OCI-M1 (cell line): ENCODE measurements at places on chromosomes 7 and 10.
A peak's percentile ranks its signal among the peaks of the same experiment; 100 is the strongest.

DNA sequence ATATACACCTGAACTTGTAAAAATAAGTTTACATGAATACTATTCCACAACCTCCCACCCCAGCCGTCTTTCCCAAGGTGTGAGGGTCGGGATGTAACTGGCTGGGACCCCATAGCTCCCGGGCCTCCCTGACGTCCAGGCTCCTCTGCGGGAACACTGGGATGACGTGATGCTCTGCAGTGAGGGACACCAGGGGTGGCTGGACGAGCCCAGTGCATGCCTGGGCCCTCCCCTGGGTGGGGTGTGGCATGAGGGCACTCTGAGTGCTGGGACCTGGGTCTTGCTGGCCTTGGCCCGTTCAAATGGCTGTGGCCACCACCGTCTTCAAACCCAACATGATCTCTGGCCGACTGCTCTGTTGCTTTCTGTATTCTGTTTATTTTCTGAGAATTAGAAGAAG lies 182.4 kb downstream of the DNAJB6 start:
- no peak for DNase-seq

DNA sequence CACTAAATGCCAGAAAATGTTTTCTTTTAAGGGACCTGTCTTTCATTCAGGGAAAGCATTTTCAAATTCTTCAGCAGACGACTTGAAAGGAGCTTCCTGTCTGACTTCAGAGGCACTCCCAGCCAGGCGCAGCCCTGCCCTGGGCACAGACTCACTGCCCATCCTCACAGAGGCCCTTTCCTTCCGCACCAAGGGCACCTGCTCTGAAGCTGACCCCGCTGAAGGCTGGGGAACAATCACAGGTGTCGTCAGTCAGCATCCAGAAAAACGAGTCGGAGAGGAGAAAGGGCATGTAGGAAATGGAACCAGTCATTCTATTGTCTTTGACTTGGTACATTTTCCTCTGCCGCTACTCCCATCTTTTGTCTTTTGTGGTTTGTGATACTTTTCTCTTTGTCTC lies 125.3 kb upstream of the PARD3 start:
- no peak for DNase-seq

GRCh38 chr7:41153268-41153667 lies 549.6 kb downstream of the INHBA start:
- no peak for DNase-seq

DNA sequence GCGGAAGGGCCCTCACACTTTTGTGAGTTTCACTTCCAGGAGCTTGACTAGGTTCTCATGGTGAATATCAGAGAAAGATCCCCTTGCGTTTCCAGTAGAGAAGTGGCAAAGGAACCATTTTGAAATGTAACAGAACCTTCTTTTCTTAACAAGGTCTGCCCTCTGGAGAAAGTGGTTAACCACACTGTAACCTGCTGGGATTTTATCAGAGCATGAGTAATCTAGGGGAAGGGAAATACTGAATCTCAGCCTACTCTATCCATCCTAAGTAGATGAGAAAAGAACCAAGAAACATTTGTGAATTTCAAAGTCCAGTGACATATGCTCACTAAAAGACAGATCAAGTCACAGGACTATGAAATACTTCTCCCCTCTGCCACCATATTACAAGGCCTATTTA lies 235.5 kb downstream of the ZEB1 start:
- DNase-seq, result no peak

DNA sequence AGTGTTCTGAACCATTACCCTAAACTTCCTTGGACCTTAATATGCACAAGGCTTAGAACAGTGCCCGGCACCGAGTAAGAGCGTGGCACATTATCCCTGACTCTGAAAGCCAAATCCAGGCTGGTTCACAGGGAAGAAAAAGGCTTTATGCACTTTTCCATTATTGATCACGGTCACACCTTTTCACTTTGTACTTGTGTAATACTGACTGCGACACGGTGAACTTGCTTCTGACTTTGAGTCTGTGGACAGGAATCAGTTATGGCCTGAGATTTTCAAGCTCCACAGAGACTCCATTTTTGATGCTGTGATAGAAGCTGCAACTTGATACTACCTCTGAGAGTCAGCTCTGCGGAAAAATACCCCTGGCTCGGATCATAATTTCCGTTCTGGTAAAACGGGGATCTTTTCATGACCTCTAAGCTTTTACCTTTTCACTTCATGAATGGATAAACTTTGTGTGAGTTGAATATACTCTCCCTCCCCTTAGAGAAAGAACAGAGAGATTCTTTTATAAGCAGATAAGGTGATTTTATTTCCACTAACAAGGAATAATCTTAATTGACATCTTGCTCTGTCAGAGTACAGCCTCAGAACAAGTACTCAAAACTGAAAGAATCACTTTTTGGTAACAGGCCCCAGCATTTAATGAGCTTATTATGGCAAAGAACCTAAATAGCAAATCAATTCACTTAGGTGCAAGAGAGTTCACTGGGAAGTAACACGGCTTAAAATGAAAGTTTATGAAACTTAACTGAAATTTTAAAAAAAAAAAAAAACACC lies 88.8 kb downstream of the ELMO1 start:
- DNase-seq, result peak; percentile 28

DNA sequence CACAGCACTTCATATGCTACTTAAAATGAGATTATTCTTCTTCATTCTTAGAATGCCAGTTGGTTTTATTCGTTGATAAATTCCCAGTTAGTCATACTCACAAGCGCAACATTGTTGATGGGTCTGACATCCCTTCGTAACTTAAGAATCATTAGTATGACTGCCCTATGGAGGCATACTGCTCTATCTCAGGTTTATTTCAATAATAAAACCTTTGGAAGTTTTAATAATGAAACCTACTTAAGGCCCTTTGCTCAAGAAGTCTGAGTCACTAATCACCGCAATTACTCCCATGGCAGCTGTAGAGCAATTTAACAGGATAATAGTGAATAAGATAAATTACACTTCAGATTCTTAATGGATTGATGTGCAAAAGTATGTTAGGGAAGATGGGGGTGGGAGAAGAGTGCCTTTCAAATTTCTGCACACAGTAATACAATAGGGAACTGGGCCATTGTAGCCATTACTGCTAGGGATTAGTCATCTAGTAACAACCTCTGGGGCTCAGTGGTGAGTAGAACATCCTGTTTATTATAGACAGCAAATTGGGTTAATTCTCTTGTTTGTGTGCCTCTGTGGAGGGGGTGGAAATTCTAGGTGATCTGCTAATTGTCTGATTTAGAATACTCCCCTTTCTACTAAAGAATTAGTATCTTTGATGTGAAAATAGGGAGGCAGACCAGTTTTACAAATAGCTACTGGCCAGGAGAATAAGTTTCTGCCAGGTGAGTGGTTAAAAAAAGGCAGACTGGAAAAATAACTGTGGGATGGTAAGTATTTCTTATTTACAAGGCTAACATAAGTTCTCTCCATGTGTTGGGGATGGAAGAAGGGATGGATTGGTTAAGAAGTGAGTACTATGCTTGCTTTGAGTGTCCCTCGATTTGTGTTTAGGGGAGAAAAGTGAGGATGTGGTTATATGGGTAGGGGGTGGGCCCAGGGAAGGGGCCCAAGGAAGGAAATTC lies 74.5 kb upstream of the VKORC1L1 start:
- no peak for DNase-seq

DNA sequence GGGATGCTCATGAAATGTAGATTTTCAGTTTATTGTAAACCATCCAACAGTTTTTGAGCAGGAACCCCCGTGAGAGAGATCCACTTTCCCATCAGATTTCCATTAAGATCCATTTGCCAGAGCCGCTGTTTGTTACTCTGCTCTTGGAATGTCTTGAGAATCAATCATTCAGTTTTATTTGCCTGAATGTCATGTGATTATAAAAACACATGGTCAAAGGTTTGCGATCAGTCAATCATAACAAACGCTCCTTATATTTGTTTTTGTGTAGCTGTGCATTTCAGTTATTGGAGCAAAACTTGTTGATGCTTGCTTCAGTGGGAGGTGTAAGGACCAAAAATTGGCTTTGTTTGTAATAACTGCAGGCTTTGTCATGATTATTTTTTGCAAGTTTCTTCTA lies 155.8 kb upstream of the RHOBTB1 start:
- no peak for DNase-seq

DNA sequence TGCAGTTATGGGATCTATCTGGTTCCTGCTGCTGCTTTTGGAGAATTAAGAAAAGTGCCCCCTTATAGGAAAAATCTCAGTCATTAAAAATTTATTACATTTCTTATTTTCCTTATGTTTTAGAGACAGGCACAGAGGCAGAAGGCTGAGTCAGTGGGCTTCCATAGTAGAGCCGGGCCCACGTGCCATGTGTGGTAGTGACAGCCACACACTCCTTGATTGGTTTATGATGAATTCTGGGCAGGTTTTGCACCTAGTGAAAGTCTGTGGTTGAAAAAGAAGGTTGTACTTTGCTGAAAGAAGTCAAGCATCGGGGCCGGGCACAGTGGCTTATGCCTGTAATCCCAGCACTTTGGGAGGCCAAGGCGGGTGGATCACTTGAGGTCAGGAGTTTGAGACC lies 109.9 kb downstream of the FANK1 start:
- DNase-seq, result no peak

DNA sequence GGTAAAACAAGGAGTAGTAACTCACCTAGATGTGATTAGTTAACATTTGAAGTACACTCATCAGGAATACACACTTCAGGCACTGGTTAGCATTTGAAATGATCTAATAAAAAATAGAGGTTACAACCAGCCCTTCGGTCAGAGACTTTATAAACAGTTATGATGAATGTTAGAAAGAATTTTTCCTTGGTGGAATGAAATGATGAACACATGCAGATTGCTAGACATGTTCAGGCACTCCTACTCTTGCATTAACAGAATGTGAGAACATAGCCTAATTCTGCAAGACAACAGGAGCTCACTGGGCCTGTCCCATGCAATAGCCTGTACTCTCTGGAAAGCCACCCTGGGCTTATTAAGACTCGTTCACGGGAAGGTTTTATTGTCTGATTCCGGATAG lies 47.3 kb upstream of the TECTB start:
- no peak for DNase-seq

DNA sequence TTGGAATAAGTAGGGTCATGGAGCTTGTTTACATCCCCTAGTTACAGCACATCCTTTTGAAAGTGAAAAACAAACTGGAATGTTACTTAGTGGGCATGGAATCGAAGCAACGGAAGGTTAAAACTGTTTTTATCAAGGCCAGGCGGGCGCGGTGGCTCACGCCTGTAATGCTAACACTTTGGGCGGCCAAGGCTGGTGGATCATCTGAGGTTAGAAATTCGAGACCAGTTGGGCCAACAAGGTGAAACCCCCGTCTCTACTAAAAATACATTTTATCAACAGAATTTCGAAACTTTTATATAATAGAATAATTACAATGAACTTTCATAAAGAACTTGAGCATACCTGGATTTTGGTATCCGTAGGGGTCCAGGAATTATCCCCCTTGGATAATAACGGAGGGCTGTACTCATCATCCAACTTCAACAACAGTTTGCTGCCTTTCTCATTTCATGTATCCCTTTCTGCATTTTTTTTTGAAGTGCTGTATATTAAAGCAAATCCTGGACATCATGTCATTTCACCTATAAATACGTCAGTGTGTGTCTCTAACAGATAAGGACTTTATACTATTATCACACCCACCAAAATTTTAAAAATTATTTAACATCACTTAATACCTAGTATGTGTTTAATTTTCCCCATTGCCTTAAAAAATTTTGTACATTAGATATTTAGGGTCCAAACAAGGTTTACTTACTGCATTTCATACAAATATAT lies 1.3 kb upstream of the TMED4 start:
- DNase-seq, result no peak

GRCh38 chr10:105611244-105611798 lies 970.2 kb downstream of the SORCS3 start:
- DNase-seq, result no peak

DNA sequence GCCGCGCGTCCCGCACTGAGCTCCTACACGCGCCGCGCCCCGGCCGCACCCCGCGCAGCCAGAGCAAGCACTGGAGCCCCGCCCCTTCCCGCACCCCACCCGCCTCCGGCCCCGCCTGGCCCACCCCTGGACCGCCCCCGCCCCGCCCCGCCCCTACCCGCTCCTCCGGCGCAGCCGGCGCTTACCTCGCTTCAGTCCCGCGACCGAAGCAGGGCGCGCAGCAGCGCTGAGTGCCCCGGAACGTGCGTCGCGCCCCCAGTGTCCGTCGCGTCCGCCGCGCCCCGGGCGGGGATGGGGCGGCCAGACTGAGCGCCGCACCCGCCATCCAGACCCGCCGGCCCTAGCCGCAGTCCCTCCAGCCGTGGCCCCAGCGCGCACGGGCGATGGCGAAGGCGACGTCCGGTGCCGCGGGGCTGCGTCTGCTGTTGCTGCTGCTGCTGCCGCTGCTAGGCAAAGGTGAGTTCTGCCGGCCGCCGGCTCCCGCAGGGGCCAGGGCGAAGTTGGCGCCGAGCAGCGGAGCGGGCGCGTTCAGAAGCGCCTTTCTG lies at the start of gene RET:
Gene RET (plus strand): TSS at position 194 of the 545 bp plus-strand sequence. CDS start 190 bp downstream, at position 384.
- DNase-seq, result no peak

DNA sequence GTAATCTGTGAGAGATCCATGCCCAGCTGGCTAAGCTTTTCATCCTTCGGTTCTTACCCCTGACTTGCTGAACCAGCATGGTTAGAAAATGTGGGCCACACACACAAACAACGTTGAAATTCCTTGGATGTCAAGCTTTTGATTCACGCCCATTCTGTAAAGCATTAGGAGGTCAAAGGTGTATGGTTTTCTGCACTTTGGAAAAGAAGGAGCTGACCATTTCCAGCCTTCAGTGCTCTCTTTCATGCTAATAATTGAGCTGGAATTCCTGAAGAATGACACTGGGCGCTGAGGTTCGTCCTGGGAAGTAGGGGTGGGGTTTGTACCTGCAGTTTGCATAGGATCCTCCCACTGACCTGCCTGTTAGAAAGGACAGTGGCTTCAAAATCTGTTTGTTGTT lies 23.1 kb downstream of the KLF6 start:
- no peak for DNase-seq
